ENCODE measurements at places on chromosomes 2 and 18.

GRCh38 chr2:53103679-53104078, 663.9 kb upstream of the CHAC2 start:
- no peak for DNase-seq

- no peak for DNase-seq
Measured at GRCh38 chr2:167595839-167596471, 651.4 kb downstream of the STK39 start.

DNA sequence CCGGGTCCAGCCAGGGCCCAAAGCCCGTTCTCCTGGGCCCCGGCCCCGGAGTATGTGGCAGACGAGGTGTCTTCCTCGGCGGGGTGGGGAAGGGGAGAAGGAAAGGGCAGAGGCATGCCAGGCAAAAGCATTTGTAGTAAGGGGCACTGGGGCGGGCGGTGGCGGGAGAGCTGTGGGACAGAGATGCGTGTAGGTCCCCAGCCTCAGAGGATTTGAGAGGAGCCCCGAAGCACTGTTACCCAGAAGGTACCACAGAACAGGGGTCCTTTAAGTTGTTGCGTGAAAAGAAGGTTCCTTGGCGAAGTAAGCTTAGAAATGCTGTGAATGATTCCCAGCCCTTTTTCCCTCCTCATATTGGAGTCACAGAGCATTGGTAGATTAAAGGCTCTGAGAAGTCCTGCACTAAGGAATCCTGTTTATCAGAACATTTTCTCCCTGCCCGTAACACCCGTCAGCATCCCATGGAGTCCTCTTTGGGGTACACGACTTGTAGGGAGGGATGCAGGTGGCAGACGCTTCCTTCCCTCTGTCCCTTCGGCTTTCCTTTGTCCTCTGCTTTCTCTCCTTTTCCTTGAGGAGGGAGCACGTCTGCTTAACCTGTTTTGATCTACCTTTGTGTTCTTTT, 12.5 kb downstream of the GAREM2 start:
- no peak for DNase-seq

GRCh38 chr2:66306483-66306882, 128.4 kb upstream of the MEIS1 start:
- no peak for DNase-seq

GRCh38 chr2:173117678-173118077, 42.0 kb downstream of the MAP3K20 start:
- DNase-seq = no peak

DNA sequence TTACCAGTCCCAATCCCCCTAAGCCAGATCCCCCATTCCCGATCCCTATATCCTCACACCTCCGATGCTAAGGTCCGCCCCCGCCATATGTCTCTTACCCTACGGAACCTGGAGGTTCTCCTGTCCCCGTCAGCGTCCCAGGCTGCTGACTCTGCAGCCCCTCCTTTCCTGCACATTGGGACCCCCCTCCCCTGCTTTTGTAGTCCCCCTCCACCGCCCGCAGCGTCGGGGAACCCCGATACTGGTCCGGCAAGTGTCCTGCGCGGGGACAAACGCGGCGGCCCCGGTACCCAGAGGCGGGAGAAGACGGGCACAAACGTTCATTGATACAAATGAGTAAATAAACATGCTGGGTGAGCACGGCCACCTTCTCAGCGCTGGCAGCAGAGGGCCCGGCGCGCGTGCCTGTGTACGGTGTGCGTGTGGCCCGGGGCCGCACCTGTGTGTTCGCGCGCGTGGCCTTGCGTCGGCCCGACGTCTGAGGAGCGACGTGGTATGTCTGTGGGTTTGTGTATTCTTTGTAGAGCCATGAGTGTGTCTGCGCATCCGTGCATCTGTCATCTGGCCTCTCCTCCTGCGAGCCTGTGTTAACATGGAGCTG, 2.0 kb upstream of the CYP26B1 start:
- DNase-seq = peak; percentile 12

DNA sequence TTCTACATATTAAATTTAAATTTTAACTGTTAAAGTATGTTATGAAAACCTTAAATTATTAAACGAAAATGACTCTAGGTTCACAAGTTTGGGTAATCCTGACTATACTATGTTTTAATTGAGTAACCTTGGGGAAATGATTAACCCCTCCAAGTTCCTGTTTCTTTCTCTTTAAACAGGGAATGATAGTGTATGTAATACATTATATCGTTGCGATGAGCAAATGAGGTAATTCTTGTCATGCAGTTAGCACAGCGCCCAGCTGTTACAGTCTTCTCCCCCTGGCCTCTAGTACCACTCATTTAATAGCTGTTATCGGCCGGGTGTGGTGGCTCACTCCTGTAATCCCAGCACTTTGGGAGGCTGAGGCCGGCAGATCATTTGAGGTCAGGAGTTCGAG, 80.4 kb downstream of the MTA3 start:
- no peak for DNase-seq

GRCh38 chr2:119323459-119323858, 43.2 kb downstream of the C2orf76 start:
- DNase-seq = no peak

- peak; percentile 75 for DNase-seq
Measured at GRCh38 chr18:77132369-77133050, at the start of gene MBP. Gene MBP, minus strand, starts transcription at chr18:77132783. Its CDS starts 27,522 bp downstream, at chr18:77105261.

GRCh38 chr2:209456489-209456888, 32.6 kb downstream of the MAP2 start:
- no peak for DNase-seq
